ENCODE measurements at places on chromosomes 2 and 18. TPM values are rescaled to one million over a fixed set of nuclear protein-coding genes. Genes with fewer than 3 reads are reported as not detected.

Gene TTN
- total RNA-seq = 0.05 TPM

DNA sequence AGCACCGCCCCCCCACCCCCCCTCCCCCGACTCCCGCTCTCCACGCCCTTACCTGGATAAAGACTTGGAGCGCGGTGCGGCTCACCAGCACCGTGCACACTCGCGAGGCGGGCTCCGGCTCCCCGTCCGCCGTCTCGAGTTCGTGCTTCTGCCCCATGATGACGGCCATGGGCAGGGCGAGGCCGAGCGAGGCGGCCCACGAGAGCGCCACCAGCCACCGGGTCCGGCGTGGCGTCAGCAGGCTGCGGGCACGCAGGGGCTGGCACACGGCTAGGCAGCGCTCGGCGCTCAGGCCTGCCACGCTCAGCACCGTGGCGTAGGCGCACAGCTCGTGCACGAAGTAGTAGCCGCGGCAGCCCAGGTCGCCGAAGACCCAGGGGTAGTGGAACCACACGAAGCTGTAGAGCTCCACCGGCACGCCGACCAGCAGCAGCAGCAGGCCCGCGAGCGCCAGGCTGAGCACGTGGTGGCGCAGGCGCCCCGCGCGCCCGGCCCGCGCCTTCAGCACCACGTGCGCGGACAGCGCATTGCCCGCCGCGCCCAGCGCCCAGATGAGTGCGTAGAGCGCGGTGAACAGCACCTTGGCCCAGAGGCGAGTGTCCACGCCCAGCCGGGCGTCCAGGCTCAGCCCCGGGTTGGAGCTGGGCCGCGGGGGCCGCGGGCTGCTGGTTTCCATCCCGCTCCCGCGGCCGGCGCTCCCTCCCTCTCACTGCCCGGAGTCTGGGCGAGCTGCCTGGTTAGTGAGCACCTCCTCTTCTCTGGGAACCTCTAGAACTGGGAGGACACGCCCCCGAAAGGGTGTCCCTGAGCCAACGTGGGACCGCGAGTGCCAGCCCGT, at the start of gene NTSR2:
NTSR2 (minus strand) TSS at position 742 of the 838 bp plus-strand sequence; CDS start at position 676, 66 bp downstream.
- no peak for DNase-seq

- DNase-seq = no peak
These were observed 16.9 kb downstream of the SH2D6 start for GRCh38 chr2:85435220-85435958.

DNA sequence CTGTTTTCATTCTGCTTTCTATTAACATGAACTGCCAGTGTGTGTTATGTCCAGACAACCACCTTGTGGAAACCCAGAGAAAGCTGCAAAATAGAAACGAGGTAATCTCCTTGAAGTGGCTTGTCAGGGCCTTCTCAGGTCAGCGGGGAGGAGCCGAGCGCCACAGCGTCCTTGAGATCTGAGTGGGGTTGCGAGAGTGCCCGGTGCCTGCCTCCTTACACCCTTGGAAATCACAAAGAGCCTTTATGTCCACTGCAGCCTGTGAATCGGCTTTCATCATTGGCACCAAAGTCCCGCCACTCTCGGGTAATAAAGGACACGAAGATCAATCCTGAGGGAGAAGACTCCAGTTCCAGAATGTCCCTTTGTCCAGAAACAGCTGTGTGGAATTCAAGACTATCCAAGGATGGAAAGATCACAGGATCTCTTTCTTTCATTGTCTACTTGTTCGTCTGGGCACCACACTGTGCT, 135.2 kb downstream of the HRH4 start:
- no peak for DNase-seq

DNA sequence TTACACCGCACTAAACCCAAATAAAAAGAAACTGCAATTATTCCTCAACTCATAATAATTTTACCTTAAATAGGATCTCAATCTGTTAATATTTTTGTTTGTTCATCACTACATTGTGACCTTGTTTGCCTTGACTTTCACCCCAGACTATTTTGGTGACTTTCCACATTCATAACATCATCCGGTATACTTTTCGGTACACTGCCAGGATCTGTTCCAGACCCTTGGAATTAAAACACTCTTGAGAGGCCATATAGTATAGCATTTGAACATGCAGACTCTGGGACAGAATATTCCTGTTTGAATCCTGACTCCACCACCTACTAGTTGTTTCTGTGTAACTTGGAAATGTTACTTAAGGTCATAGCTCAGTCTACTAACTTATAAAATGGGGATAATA, 577.4 kb downstream of the METTL4 start:
- DNase-seq = no peak

GRCh38 chr2:203594541-203594940, 59.4 kb upstream of the RAPH1 start:
- no peak for DNase-seq

Gene ZNF516
- 40.1 TPM for total RNA-seq
